Stimulated activated CD4-positive, alpha-beta T cell treated with anti-CD3 and anti-CD28 coated beads, Interleukin-1b, Interleukin-23, amount 100 ng/mL, for 1 hour (primary cell): ENCODE measurements at places on chromosomes 4 and X.

- no peak for DNase-seq
Observed at GRCh38 chrX:108396188-108396891, 41.9 kb downstream of the COL4A6 start.

DNA sequence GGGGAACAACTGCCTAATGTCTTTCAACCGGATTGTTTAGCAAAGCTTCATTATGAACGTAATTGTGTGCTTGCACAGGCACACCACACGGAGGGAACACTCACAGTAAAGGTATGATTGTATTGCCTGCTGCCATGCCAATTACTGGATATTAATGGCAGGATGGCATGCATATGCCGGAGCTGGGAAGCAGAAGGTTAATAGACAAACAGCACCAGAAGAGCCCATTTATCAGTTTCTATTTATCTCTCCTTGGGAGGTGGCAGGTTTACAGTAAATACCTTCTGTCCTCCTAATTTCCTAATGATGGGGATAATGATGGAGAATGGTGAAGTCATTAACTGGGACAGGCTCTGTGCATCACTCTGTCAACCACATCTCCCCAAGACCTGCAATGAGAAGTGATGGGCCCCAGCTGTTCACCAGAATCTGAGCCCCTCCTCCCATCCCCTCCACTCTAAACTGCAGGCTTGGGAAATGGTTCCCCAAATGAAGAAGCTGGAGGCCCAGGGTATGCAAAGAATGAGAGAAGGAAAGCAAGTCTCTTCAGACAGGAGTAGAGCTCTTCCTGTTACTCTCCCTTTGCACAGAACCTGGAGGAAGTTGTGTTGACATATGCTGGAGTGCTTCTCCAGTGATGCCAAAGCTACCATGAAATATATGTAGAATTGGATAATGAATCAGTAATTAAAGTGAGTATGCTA lies 160.8 kb downstream of the NAA11 start:
- DNase-seq = no peak

- DNase-seq = no peak
Observed at GRCh38 chrX:44844204-44844603, 383 bp downstream of the DUSP21 start.

DNA sequence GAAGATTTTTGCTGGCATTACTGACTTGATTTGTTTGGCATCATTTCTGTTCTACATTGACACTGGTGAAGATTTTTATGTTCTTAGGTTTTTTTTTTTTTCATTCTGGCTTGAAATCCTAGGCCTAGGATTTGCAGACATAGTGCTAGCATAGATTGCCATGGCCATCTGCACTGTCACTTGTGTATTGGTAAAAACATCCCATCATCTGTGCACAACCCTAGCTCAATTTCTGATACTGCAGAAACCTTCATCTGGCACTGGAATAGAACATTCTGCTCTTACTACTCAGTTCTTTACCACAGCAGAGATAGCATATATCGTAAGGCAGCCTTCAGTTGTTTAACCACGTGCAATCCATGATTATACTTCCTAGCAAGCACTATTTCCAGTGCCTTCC lies 111.5 kb upstream of the IL15 start:
- DNase-seq = no peak

DNA sequence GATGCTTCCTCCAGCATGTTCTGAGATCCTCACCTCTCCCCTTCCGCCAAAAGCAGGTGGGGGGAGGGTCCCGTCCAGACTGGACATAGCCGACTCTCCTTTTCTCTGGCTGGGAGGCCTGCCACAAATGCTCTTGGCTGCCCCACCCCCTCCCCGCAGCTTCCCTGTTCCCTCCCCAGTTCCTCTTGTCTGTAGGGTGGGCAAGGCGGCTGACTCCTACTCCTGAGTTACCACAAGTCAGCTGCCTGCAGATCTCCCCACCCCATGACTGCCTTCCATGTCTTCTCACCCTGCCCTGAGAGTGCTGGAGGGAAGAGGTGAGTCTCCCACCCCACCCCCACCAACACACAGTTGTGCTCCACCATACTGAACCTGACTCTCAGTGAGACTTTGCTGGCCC lies 2.9 kb downstream of the ATP6AP1 start:
- DNase-seq = no peak

- DNase-seq = no peak
Observed at GRCh38 chr4:36420111-36420679, 138.8 kb downstream of the DTHD1 start.

GRCh38 chr4:183443655-183444213 lies 702 bp upstream of the CDKN2AIP start:
- no peak for DNase-seq

DNA sequence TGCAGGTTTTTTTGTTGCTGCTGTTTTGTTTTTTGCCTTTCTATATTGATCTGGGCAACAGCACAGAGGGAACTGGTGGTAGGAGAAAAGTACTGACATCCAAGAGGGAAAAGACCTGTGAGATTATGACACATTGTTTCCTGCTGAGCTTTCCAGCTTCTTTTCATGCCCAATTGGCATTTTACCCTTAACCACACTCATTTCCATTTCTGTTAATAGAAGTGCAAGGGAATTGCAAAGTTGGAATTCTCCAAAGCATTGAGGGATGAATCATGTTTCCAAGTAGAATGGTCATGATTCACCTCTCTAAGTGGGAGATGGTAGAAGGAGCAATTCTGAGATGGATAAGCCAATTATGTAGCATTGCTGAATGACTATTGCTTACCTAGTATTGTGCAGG lies 161.5 kb downstream of the PPARGC1A start:
- DNase-seq = no peak
